ENCODE measurements at places on chromosomes 2 and 18.

- no peak for DNase-seq
Measured at GRCh38 chr18:78993014-78993926, 13.7 kb downstream of the SALL3 start.

DNA sequence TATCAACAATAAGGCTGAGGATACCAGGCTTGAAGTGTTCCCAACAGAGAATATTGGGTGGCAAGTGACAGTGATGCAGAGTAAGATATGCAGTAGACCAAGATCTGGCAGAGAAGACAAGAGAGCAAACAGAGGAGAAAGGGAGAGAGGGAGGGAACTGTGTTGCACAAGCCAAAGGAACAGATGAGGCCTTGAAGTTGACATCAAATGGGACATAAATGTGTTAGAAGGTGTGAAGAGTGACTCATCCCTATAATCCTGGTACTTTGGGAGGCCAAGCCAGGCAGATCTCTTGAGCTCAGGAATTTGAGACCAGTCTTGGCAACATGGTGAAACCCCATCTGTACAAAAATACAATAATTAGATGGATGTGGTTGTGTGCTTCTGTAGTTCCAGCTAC lies 342.9 kb downstream of the PARD3B start:
- DNase-seq: no peak

- DNase-seq: no peak
Measured at GRCh38 chr2:105597806-105598803, 146.6 kb upstream of the NCK2 start.

DNA sequence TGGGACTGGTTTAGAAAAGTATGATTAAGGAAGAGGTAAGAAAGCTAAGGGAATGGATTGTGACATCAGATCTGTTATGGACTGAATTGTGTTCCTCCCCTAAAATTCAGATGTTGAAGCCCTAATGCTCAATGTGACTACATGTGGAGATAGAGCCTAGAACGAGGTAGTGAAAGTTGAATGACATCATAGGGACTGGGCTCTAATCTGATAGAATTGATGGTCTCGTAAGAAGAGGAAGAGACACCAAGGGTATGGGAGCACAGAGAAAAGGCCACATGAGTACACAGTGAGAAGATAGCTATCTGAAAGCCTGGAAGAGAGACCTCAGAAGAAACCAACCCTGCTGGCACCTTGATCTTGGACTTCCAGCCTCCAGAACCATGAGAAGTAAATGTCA lies 178.3 kb downstream of the TRIB2 start:
- no peak for DNase-seq

- no peak for DNase-seq
Measured at GRCh38 chr2:46269001-46269400, 28.2 kb upstream of the EPAS1 start.

DNA sequence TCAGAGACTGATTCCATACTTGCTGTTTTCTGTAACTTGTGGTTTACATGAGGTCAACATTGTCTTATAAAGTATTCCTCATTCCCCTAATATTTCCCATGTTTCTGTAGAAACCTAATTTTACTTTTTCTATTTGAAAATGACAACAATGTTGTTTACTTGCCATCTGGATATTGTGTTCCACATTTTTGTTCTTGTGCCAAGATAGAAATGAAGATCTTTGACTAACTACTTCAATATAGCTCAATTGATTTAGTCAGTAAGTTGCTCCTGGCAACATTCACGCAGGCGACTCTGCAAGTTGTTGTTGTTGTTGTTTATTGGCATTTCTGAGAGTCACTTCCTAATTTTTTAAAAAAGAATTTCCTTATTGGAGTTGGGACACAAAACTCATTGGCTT lies 69.5 kb downstream of the CAVIN2 start:
- DNase-seq: no peak

- DNase-seq: no peak
Measured at GRCh38 chr2:232009639-232010274, 48.2 kb downstream of the DIS3L2 start.

- no peak for DNase-seq
Measured at GRCh38 chr18:50819027-50819727, 639 bp downstream of the MRO start.

DNA sequence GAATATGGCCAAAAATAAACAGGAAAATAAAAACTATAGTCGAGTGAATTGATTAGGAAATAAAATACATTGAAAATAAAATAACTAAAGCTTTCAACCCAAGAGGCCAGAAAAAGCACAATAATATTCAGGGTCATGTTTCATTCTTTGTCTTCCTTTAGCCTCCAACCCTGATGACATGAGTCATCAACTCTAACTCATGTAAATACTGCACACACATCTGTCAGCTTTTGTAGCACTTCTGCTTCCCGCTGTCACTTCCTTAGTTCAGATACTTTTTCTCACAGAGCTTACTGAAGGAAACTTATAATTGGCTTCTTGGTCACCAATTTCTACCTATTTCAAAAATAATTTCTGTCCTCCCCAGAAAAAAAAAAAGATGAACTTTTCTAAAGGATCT lies 112.8 kb downstream of the UPP2 start:
- no peak for DNase-seq
